GM23248 (cell line): ENCODE measurements at places on chromosomes 2 and 18. TPM values are rescaled to one million over a fixed set of nuclear protein-coding genes. Genes with fewer than 3 reads are reported as not detected.

DNA sequence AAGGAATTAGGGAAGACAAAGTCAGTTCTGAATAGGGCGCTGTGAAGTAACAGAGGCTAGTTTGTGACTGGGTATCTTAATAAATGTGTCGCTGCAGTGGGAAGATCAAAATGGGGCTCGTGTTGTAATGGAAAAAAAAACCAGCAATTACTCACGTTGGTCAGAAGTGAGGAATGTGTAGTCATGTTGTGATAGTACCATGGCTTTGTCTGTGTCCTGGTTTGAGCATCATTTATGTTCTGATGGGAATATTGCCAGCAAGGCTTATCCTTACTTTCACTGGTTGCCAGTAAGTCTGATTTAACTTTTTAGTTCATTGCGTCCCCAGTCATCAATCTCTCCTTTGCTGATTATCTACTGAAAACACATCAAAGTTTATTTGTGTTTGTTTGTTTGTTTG, 467.6 kb downstream of the NYAP2 start:
- no peaks in the 10 kb centered on the region for H3K27me3 ChIP-seq
- no peak for DNase-seq
- H3K27ac ChIP-seq, result no peak overlapping the region
- H3K4me1 ChIP-seq, result no peaks in the 10 kb centered on the region
- H3K36me3 ChIP-seq, result no peaks in the 10 kb centered on the region
- no peak overlapping the region for H3K4me3 ChIP-seq

DNA sequence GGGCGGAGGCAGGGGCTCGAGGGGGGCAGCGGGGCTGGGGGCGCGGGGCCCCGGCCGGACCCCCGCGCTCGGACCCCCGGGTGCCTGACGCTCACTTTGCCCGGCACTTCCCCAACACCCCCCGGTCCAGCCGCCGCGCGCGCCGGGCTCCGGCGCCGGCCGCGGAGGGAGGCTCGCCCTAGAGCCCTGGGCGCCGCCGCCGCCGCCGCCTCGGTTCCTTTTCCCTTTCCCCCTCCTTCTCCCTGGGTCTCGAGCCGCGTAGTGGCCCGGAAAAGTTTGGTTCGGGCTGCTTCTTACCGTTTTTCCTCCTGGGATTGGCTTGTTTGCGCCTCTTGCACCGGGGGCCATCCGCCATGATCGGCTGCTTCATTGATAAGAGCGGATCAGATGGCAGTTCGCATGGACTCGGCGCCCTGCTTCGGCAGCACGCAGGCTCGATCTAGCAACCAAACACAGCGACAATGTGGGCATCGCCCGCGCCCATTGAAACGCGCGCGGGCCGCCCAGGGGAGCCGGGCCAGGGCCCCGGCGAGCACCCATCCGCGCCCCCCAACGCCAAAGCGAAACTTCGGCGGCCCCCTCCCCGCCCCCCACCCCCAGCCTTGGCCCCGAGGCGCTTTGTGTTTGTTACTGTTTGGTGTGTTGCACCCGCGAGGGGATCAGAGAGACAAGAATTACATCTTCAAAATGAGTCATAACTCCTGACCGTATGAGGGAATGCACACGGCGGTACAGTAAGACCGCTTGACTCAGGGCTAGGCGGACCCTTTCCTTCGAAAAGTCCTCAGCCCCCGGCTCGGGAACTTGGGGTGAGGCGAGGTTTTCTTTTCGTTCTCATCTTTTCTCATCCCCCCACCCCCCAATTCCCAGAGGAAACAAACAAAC, 2.7 kb downstream of the ZEB2 start:
- H3K27ac ChIP-seq, result peak overlapping the region; percentile 99
- peaks cover 43% of the 10 kb centered on the region for H3K4me1 ChIP-seq
- H3K4me3 ChIP-seq, result peak overlapping the region; percentile 87

DNA sequence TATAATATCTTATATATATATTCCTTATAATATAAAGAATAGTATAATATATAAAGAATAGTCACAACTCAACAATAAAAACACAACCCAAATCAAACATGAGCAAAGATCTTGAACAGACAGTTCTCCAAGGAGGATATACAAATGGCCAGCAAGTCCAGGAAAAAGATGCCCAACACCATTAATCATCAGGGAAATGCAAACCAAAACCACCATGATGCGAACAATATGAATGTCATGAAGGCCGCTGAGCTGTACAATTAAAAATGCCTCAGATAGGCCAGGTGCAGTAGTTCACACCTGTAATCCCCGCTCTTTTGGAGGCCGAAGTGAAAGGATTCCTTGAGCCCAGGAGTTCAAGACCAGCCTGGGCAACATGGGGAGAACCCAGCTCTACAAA, 58.9 kb downstream of the SLC35F5 start:
- no peaks in the 10 kb centered on the region for H3K27me3 ChIP-seq
- H3K36me3 ChIP-seq, result no peaks in the 10 kb centered on the region
- no peak for DNase-seq
- no peaks in the 10 kb centered on the region for H3K4me1 ChIP-seq

DNA sequence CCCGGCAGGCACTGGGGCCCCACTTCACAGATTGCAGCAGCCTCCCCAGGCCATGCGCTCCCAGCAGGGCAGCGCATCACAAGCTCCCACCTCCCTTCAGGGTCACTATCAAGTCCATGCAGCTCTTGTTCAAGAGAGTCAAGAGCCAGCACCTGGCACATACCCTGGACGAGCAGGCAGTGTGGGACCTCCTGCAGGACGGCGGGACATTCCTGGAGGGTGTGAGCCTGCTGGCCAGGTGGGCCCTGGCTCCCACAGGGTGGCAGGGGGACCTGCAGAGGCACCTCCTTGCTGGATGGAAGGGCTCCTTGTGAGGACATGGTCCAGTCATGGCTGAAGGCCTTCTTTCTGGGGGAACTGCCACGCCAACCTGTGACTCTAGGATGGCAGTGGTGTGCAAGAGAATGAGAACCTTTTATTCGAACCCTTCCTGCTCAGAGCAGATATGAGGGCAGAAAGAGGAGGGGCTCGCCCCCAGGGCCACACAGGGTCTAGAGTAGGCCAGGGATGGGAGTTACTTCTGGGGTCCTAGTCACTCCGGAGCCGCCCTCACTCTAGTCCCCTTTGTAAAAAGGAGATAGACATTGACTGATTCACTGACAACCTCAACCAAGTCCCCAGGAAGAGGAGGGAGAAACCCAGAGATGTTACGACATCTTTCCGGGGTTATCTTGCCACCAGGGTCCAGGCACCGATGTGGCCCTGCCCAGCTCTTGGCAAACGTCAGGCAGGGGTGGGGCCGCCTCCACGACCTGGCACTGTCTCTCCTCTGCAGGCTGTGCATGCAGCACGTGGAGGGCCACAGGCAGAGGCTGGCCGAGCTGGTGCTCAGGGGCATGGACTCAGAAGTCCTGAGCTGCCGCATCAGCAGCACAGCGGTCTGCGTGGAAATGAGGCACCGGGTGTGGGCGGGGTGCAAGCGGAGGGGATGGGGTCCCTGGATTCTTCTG, 31.3 kb downstream of the HJURP start:
- H3K4me3 ChIP-seq, result no peak overlapping the region
- H3K27ac ChIP-seq, result no peak overlapping the region
- H3K4me1 ChIP-seq, result no peaks in the 10 kb centered on the region
- DNase-seq, result no peak

DNA sequence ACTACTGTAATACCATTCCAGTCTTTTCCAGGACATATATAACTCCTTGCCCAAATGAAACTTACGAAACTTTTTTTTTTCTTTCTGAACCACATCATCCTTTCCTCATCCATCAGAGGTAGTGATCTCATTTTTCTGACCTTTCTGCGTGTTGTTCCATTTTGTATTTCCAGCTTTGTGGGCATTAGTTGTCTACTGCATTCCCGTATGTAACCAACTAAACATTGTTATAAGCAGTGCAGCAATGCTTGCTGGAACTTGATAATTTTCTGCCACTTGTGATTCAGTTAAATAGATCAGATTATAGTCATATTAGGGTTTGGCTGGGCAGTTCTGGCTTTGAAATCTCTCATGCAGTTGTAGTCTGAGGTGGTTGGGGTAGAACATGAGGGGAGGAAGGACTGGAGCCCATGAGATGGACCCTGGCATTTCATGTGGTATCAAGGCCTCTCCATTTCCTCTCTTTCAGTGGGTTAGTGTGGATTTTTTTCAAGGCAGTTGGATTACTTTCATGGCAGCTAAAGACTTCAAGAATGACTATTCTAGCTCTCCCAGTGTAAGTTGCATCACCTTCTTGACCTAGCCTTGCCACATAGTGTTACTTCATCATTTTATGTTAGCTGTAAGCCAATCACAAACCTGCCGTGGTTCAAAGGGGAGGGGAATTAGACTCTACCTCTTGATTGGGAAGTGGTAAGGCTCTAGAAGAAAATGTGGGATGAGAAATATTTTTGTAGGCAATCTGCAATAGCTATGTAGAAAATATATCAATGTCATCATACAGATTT, 80.5 kb downstream of the EHBP1 start:
- peaks cover 50% of the 10 kb centered on the region for H3K4me1 ChIP-seq
- no peaks in the 10 kb centered on the region for H3K36me3 ChIP-seq
- peak; percentile 66 for DNase-seq
- H3K4me3 ChIP-seq, result no peak overlapping the region
- no peaks in the 10 kb centered on the region for H3K27me3 ChIP-seq

- H3K4me3 ChIP-seq, result peak overlapping the region; percentile 50
- peak overlapping the region; percentile 95 for H3K27ac ChIP-seq
- DNase-seq, result peak; percentile 93
- peaks cover 65% of the 10 kb centered on the region for H3K4me1 ChIP-seq
- H3K27me3 ChIP-seq, result no peaks in the 10 kb centered on the region
These were observed 116.1 kb downstream of the SPTBN1 start for GRCh38 chr2:54572262-54572635.

- no peak for DNase-seq
- peaks cover 4% of the 10 kb centered on the region for H3K4me1 ChIP-seq
- no peak overlapping the region for H3K4me3 ChIP-seq
- H3K36me3 ChIP-seq, result no peaks in the 10 kb centered on the region
- no peak overlapping the region for H3K27ac ChIP-seq
- H3K27me3 ChIP-seq, result no peaks in the 10 kb centered on the region
These were observed 51.1 kb downstream of the COLEC12 start for GRCh38 chr18:449374-449773.

DNA sequence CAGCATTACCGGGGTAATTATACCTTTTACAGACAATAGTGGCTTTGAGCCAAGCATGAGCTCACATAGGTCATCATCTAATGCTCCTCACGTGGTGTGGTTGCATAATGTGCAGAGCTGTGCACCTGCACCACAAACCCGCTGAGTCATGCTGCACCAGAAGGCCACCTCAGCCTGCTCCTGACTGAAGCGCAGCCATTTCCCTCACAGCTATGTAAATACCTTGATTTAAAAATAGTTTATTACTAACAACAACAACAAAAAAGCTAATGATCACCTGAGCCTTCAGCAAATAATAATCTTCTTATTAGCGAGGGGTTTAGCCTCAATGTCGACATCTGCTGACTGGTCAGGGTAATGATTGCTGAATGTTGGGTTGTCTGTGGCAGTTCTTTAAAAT, 238.8 kb downstream of the MBD5 start:
- no peak overlapping the region for H3K27ac ChIP-seq
- DNase-seq, result no peak
- no peaks in the 10 kb centered on the region for H3K27me3 ChIP-seq

The GKN2 gene
- not detected in 2 replicates for total RNA-seq

The NEUROD1 gene
- not detected in 2 replicates for total RNA-seq
